Stimulated activated CD4-positive, alpha-beta T cell treated with anti-CD3 and anti-CD28 coated beads, Interleukin-12 subunit alpha, Interleukin-12 subunit beta, amount 100 ng/mL, for 48 hours (primary cell): ENCODE measurements at places on chromosomes 2 and 18.

GRCh38 chr18:47979611-47980200 is 49.2 kb upstream of the SMAD2 start:
- DNase-seq = no peak

- no peak for DNase-seq
Measured at GRCh38 chr2:195473862-195474261, 183.2 kb upstream of the SLC39A10 start.

DNA sequence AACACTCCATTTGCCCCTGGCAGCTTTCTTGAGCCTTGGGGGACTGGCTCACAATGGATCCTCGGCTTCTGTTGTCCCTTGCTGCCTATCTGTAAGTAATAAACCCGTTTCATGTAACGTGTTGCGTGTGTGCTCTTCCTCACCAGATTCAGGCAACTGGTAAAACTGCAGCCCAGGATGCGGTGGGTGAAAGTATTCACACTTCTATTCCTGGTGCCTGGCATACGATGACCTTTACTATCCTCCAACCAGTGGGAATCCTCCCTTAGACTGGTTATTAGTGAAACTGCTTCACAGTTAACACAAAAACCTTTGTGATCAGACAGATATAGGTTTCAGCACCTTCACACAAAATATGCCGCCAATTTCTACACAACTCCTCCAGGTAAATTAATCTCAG is 13.6 kb upstream of the ICA1L start:
- no peak for DNase-seq

DNA sequence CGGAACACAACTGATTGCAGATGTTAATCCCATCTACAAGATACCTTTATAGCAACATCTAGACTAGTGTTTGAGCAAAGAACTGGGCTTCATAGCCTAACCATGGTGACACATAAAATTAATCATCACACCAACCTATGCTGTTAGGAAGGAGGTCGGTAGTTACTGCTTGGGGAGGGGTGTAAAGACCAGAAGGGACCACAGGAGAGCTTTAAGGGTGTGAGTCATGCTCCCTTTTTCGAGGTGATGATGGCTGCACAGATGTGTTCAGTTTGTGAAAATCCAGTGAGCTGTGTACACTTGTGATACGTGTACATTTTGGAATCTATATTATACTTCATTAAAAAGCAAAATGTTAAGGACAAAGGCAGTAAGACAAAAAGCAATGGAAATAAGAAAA is 4.6 kb upstream of the SEH1L start:
- no peak for DNase-seq

GRCh38 chr2:162113088-162113775 is 38.8 kb downstream of the GCG start:
- no peak for DNase-seq

GRCh38 chr2:204947405-204947804 is 402.1 kb downstream of the PARD3B start:
- DNase-seq = no peak

DNA sequence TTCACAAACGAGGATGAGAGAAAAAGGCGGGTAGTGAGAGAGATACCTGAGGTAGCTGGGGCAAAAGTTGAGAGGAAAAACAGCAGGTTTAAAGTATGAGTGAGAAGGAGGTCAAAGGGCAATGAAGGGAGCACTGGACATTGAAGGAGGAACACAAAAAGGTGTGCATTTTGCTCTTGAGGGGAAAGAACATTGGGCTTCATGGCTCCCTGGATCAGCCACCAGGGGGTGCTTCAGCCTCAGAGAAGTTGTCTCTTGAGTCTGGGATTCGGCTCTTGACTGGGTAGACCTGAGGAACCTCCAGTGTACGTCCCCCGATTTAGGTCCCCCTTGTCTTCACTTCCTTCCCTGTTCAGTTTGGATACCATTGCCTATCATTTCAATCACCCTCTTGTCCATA is 128.5 kb downstream of the RAPGEF4 start:
- peak; percentile 11 for DNase-seq

- no peak for DNase-seq
Measured at GRCh38 chr2:108244667-108245414, 5.1 kb downstream of the SULT1C3 start.

- no peak for DNase-seq
Measured at GRCh38 chr18:24228667-24229041, 89.8 kb downstream of the CABYR start.

GRCh38 chr2:121199281-121200010 is 85.6 kb downstream of the TFCP2L1 start:
- DNase-seq = no peak

GRCh38 chr2:208265371-208265800 is 669 bp upstream of the PIKFYVE start:
- peak; percentile 15 for DNase-seq

- DNase-seq = no peak
Measured at GRCh38 chr18:79418236-79418635, 22.5 kb downstream of the NFATC1 start.
